ENCODE measurements at places on chromosomes 4 and X.
A peak's percentile ranks its signal among the peaks of the same experiment; 100 is the strongest.

DNA sequence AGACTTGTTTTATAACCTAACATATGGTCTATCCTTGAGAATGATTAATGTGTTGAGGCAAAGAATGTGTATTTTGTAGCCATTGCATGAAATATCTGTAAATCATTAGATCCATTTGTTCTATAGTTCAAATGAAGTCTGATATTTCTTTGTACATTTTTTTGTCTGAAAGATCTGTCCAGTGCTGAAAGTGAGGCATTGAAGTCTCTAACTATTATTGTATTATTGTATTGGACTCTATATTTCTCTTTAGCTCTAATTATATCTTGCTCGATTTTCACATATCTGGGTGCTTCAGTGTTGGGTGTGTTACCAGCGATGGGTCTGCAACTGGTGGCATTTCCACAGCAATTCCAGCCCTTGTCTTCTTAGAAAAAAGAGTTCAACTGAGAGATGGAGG is 76.0 kb downstream of the PBDC1 start:
- DNase-seq: no peak

GRCh38 chrX:116281106-116281505 is 110.6 kb downstream of the AGTR2 start:
- DNase-seq: no peak

DNA sequence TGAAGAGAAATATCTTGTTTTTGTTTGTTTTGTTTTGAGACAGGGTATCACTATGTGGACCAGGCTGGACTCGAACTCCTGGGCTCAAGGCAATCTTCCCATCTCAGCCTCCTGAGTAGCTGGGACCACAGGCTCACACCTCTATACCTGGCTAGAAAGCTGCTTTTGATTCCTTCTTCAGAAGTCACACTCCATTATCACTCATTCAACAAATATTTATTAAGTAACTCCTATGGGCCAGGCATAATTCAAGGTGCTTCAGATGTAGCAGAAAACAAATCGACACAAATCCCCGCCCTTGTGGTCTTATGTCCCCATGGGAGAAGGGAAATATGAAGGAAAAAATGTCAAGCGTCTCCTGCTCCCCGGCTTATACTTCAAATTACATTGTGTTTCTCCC is 72.6 kb upstream of the DHX15 start:
- DNase-seq: no peak

DNA sequence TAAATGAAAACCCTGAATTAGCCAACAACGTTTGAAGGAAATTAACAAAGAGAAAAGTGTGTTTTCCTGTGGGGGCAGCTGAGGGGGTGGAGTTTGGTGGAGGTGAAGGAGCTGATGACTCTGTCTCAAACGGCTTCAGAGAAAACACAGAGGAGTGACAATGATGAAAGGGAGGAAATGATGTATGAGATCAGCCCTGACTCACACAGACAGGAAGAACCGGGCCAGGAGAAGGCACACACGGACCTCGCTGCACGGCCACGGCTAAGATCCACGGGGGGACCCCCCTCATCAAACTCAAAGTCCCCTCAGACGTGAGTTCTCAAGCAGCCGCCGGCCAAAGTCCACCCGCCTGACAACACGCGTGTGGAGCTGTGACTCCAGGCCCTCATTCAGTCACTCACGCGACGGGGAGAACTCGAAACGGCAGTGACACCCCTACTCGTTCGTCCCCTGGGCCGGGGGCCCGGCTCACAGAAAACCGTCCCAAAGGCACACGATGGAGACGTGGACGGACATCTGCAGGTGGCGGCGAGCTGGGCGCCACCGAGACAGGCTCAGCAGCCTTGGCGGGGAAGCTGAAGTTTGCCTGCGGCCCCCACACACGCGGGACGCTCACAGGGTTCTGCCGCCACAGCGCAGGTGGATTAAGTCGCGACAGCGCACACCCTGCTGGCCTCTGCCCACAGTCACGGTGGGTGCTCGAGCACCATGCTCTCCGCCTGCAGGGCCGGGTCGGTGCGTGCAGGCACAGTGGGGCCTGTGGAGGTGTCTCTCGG is 28.8 kb downstream of the PPP2R3B start:
- DNase-seq: no peak

DNA sequence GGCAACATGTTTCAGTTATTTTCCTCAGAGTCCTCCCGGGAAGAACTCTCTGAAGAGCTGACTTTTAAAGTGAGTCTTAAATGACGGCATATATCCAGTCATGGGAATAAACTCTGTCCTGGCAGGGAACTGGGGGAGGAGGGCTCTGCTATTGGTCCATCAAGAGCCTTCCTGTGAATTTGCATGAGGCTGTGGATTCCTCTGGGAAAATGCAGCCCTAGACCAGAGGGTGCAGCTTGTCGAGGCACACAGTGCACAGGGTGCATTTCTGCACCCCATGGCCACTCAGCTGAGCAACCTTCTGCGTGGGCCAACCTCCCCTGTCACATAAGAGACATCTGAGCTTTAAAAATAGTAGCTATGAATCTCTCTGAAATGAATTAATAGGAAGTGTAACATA is 360.0 kb downstream of the GALNTL6 start:
- no peak for DNase-seq

DNA sequence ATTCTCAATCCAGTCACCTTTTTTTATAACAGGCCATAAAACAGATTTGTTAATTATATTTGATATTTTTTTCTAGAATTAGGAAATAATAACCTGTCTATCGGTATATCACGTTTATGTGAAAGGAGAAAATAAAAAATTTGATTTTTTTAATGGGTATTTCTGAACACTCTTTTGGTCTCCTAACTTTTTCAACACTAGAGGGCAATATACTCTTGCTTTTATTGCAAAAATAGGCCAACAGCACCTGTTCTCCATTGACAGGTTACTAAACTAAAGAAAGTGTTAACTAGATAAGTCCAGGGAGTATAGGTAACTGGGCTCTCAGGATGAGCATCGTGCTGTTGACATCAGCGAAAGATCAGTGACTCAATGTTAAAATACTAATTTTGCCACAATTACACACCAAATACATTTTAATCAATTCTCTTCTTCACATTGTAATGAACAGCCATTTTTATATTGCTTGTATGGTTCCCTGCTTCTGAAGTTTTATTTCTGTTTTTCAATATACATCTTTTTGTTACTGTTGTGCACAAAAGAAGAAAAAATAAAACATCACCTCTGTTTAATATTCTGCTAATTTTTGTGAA is 22.8 kb downstream of the NDST4 start:
- DNase-seq: peak; percentile 31

DNA sequence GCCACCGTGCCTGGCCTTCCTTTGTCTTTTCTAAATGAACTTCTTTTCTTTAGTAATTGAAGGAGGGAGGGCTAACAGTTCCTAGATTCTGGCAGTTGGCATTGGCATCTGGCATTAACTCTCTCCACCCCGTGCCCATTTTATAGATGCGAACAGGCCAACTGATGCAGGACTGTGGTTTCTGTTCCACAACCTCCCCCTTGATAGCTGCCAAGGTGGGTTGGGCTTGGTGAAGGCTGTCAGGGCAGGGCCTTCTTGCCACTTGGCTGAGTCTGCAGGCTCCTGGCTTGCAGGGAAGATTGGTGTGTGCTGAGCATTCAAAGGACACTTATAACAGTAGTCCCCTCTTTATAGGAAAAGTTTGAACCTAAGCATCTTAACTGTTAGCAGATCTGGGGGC is 4.3 kb downstream of the SOWAHD start:
- no peak for DNase-seq

- no peak for DNase-seq
Measured at GRCh38 chrX:128800138-128800537, 723.2 kb downstream of the SMARCA1 start.

DNA sequence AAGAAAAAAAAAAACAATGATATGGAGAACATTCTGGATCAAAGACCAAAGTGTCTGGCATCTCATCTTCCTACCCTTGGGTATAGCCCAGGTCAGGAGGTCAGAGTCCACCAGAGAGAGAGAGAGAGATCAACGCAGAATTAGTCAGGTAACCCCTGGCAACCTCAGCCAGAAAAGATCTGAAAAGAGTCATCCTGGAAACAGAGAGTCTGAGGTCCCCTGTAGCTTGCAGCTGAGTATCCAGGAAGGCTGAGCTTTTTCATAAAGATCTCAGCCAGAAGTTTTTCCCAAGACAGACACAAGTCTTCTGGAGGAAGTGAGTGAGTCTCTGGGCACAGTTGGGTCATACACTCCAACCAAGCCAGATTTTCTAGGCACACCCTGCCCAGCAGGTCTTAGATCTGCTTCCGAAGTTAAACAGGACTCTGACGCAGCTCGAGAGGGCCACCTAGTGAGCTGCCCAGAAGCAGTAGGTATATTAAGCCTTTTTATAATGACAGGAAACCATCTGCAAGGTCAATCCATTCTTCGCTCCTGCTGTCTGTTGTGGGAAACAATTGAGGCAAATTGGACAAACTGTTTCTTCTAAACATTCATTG is 35.7 kb downstream of the ACE2 start:
- peak; percentile 17 for DNase-seq

DNA sequence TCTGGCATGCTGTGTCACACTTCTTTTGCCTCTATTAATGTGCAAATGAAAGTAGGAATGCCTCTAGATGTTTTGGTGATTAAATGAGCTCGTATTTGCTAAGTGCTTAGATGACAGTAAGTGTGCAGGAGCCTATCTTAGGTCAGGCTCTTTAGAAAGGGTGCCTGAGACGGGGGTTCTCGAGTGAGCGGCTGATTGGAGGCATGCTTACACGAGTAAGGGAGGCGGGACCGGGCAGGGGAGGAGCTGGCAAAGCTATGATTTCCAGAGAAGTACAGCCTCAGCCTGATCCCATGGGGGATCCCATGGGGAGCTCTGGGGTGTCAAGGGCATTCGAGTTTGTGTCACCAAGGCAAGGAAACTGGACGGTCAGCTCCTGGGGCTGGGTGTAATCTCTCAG is 44.8 kb downstream of the CLDN34 start:
- DNase-seq: no peak

- no peak for DNase-seq
Measured at GRCh38 chr4:142365391-142365790, 480.7 kb downstream of the INPP4B start.

GRCh38 chrX:74804574-74804973 is 120.7 kb downstream of the NEXMIF start:
- DNase-seq: no peak

- DNase-seq: no peak
Measured at GRCh38 chr4:98828801-98829200, 100.1 kb downstream of the EIF4E start.

DNA sequence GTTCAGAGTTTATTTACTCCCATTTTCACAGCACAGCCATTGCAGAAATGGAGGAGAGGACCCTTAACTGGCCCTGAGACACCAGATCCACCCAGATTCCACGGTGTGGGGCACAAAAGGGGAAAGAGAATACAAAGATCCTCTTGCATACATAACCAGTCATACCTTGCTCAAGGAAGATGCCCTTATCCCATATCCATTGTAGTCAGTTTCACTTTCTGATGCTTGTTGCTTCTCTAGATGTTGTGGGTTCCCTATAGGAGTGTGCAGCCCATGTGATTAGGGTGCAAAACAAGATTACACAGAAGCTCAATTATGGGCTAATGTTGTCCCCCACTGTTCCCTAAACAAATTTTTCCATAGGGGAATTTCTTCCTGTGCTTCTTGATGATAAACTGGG is 1309.0 kb upstream of the PABPC4L start:
- DNase-seq: no peak

GRCh38 chr4:27692158-27692557 is 831.5 kb downstream of the STIM2 start:
- peak; percentile 7 for DNase-seq

DNA sequence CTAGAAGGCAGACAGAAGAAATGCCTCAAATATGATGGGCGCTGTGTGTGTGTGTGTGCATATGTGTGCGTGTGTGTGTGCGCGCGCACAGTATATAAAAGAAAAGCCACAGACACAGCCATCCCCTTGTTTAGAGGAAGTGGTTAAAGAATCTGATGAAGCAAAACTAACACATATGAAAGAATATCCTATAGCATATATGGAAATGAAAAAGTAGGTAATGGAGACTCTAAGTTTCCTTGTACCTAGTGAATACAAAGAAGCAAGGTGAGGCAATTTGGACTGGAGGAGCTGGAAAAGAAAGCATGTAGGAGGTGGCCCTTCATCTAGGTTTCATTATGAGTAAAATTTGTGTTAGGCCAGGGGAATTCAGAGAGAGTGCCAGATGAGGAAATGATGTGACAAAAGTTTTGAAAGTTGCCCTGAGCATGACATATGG is 58.6 kb upstream of the MCF2 start:
- no peak for DNase-seq

DNA sequence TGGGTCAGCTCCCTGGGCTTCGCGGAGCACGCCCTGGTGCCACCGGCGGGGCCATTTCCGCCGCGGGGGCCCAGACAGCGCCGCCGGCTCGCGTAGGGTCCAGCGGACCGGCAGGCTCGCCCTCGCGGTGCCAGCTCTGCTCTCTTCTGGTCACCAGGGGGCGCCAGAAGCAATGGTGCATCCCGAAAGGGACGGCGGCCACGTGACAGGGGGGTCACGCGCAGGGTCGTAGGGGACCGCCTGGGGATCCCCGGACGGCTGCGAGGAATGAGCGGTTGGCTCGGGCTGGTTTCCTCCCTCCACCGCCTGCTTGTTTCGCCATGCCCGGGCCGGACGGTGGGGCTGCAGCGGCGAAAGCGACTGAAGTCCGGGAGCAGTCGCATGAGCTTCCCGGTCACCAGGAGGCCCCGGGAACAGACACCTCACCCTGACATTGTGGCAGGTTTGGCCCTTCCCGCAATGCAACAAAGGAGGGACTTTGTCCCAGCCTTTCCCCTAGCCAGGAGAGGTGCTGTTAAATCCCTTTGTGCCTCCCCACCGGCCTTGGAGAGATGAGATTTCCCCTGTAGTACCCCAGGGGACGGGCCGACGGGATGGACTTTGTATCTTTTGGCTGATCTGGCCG is 15.8 kb downstream of the ZCCHC12 start:
- peak; percentile 36 for DNase-seq

- DNase-seq: no peak
Measured at GRCh38 chr4:31141095-31141831, 421.1 kb downstream of the PCDH7 start.

DNA sequence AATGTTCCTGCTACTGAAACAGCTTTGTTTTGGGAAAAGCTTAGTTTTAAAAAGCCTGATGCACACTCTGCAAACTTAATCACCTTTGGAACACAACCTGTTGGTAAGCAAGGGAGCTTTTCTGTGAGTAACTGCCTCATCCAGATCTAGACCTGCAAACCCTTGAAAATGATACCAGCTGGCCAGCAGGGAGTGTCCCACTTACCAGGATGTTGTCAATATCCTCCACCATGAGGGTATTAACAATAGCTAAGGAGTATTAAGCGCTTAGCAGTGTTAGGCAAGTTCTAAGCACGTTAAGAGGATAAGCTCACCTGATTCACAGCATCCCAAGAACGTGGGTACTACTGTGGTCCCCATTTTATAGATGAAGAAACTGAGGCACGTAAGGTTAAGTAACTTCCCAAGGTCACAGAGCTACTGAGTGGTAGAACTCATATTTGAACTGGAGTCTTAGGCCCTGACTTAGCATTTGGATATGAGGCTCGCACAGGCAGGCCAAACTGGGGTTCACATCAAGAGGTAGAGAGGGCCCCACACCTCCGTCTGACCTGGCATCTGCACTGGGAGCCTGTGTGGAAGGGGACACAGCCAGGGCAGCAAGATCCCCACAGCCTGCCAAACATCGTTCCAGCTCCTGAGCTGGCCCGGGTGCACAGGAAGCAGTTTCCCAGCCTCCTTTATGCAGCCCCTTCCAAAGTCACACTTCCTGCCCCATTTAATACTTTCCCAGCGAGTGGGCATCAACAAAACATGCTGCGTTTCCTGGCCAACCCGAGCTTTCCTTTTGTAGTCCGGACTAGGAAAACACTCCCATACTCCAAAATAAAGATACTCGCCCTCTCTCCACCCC is 32.7 kb downstream of the IRF2 start:
- no peak for DNase-seq

GRCh38 chr4:150381609-150382008 is 200.3 kb upstream of the MAB21L2 start:
- DNase-seq: no peak

GRCh38 chrX:19382555-19383145 is 38.9 kb downstream of the PDHA1 start:
- DNase-seq: peak; percentile 25

All from cerebellar cortex (tissue), 1 donor.